ENCODE measurements at places on chromosomes 12 and 14. TPM values are rescaled to one million over a fixed set of nuclear protein-coding genes. Genes with fewer than 3 reads are reported as not detected.

Gene KCNC2
- not detected for total RNA-seq

Gene ESR2
- total RNA-seq, result 0.05 TPM

Gene LRCOL1
- not detected for total RNA-seq

Gene GPR132
- total RNA-seq, result 0.63 TPM

Gene KITLG
- total RNA-seq, result 16.6 TPM

Data from A549 treated with Mapracorat at 1 μM for 4 hours (cell line).